Retina (tissue), 1 donor: ENCODE measurements at places on chromosomes 4 and X.
A peak's percentile ranks its signal among the peaks of the same experiment; 100 is the strongest.

- DNase-seq: no peak
These were observed 22.6 kb upstream of the DUSP9 start for GRCh38 chrX:153624196-153625091.

DNA sequence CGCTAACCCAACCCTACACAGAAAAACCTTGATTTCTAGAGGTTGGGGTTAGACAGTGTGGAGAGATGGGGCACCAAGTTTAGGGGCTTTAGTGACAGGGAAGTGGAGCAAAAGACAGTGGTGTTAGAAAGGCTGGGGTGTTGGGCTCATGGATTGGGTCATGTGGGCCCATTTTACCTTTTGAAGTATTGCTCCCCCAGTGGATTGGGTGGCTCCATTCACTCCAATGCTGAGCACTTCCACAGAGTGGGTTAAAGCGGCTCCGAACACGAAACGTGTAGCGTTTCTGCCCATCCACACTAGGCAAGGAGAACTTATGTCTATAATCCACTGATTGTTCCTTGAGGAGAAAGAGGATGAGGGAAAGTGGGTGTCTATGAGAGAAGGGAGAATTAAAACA lies 2.3 kb downstream of the IL2RG start:
- DNase-seq: no peak

- DNase-seq: no peak
These were observed 273.0 kb downstream of the PPP3CA start for GRCh38 chr4:101074326-101074725.

DNA sequence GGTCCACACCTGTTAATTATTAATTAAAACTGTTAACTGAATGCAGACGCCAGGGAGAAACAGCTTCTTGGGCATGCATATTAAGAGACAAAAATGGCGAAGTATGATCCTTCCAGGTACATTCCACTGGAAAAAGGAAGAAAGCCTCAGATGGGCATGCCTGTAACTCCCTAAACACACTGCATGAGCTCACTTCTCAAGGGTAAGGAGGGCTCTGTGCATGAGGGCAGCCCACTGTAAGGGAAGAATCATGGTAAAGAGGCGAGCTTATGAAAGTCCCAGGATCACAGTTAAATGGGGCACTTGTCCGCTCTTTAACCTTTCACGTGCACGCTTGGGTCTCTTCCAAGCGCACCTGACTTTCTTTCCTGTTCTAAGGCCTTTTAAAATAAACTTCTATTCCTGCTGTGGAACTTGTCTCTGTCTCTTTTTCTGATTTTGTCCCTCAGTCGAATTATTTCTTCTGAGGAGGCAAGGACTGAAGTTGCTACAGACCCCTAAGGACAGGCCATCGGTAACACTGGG lies 321.7 kb downstream of the PPP1R2C start:
- DNase-seq: no peak

DNA sequence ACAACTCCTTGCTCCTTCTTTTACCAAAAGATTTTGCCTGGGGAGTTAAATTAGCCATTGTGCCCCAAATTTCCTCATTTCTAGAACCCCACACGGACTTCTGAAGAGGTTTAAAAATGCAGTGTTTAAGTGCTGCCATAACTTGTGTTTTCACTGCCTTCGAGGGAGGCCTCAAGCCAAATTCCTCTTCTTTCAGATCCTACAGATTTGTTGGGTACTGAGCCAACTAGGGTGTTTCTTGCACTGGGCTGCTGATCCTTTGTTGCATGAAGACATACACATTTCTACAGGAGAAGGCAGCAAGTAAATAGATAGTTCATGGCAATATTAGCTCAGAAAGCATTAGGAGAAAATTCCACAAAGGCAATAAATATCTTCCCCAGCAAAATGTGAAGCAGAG lies 43.8 kb downstream of the GLRA2 start:
- DNase-seq: no peak

DNA sequence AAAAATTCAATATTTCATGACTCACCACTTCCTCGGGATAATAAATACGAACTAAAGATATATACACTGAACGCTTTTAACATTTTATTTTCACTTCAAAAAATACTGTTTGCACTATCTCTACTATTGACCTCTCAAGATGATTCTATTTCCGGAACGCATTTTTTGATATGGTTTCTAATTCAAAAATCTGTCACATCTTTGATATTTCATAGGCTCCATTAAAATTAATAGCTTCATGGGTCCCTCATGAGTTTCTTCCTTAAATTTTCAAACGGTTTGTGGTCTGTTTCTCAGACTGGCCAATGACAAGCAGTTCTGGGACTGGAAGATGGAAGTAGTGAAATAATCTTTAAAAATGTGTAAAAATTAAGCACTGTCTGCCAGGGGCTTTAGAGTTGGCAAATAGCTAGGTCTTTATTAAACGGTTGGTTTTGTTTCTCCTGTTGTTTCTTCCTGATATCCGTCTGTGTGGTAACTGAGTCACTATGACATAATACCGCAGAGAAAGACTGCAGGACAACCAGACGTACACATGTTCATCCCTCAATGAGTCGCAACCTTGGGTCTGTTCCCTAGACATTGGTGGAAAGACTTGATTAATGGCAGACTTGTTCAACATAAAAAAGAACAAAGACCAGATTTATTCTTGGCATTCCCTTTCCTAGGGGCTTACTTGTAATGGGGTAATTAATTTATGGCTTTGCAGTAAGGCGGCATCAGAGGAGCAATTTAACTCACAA lies 133.8 kb downstream of the PALLD start:
- DNase-seq: no peak

DNA sequence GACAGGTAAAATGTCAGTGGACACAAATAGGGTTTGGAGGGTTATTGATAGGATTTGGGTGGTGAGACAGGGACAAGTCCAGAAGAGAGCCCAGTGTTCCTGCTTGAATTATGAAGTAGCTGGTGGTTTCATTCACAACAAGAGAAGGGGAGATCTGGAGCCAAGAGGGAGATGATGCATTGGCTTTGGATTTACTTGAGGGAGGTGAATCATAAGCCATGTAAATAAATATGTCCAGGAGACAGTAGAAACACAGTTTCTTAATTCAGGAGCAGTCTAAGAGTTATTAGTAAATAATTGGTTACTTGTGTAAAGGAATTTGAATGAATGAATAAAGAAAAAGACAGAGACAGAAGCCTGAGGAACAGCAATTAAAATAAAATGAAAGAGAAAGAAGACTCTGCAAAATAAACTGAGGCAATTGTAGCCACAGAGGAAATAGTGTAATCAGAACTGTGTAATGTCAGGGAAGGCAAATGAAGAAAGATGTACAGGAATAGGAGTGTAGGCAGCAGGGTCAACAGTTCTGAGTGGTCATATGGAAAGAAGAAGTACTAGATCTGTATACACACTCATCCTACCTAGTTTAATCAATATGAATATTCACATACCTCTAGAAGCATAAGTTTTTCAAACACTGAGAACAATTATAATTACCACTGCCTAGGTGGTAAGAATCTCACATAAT lies 50.2 kb upstream of the CXCL8 start:
- no peak for DNase-seq

DNA sequence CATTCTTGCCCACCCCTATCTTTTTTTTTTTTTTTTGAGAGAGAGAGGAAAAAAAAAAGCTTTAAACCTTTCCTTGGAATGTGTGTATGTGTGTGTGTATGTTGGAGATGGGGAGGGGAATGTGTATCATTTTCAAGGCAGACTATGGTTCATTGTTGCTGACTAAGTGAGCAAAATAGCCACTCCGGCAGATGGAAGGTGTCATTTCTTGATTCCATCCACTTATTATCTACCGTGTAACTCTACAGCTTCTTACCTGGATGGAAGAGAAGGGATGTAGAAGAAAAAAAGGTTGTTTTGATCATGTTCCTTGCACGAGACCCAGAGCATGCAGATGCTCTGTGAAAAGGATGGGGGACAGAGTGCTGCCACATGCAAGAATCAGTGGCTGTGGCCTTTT lies 5.9 kb upstream of the GK2 start:
- peak; percentile 15 for DNase-seq
